ENCODE measurements at places on chromosomes 12 and 14.

DNA sequence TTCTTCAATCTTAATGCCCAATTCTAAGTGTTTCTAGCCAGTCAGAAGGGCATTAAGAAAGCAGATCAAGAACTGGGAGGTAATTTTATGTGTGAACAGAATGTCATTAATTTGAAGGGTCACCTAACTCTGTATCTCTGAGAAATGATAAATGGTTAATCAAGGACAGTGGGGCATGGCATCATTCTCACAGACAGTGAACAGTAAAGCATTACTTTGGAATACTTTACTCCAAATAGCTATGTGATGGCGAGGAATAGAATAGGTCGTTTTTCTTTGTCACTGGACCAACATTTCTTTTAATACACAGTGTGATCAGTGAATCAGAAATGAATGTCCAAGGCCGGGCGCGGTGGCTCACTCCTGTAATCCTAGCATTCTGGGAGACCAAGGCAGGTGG, 166.1 kb upstream of the KRR1 start:
- H3K36me3 ChIP-seq: no peaks in the 10 kb centered on the region
- H3K4me3 ChIP-seq: no peak overlapping the region
- H3K4me1 ChIP-seq: no peaks in the 10 kb centered on the region
- H3K27me3 ChIP-seq: no peaks in the 10 kb centered on the region
- no peak overlapping the region for H3K27ac ChIP-seq
- no peak for DNase-seq

DNA sequence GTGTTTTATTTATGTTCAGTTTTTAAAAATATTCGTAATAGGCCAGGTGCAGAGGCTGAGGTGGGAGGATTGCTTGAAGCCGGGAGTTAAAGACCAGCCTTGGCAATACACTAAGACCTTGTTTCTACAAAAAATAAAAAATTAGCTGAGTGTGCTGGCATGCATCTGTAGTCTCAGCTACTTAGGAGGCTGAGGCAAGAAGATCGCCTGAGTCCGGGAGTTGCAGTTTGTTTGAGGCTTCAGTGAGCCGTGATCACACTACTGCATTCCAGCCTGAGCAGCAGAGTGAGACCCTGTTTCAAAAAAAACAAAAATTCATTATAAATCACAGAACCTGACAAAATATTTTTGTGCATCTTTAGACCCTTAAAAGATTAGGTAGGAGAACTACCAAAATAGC, 240.1 kb upstream of the ARHGAP5 start:
- H3K4me3 ChIP-seq: no peak overlapping the region
- H3K27me3 ChIP-seq: no peaks in the 10 kb centered on the region
- no peak overlapping the region for H3K27ac ChIP-seq
- DNase-seq: no peak

DNA sequence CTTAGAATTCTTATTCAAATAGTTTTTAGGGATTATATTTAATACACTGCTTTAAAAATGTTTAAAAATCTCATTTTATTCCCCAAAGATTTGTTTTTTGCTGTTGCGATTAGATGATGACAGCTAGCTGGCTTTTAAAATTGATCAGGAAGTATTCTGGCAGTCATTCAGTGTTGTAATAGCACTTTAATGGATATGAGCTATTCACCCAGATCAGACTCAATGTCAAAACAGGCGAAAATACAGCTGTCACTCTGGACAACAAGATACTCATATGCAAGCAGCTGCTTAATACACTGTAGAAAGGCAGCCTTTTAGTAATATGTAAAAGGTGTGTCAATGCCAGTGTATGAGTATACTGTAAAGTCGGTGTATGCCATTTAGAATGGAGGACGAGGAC, 91.7 kb downstream of the NPAS3 start:
- H3K4me3 ChIP-seq: no peak overlapping the region
- no peaks in the 10 kb centered on the region for H3K4me1 ChIP-seq
- no peaks in the 10 kb centered on the region for H3K36me3 ChIP-seq
- H3K27ac ChIP-seq: no peak overlapping the region
- H3K27me3 ChIP-seq: no peaks in the 10 kb centered on the region

- DNase-seq: no peak
- no peak overlapping the region for H3K27ac ChIP-seq
- peaks cover 24% of the 10 kb centered on the region for H3K36me3 ChIP-seq
- no peaks in the 10 kb centered on the region for H3K27me3 ChIP-seq
- no peak overlapping the region for H3K4me3 ChIP-seq
Observed at GRCh38 chr12:45425426-45425825, 209.5 kb downstream of the ANO6 start.

DNA sequence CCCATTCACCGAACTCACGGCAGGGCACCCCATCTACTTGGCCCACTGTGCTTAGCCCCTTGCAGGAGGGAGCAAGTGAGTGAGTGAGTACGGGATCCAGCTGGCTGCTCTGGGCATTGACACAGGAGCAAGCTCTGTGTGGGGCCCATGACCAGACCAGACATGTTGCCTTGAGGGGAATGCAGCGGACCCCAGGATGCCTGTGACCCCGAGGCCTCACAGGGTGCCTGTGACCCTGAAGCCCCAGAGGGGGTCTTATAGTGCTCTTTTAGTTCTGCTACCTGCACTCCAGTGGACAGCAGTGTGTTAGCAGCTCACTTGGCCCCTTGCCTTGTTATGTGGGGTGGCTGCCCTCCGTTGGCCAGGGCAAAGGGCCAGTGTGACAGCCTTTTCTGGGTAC, 255.8 kb downstream of the ETNK1 start:
- H3K4me3 ChIP-seq: no peak overlapping the region
- H3K27ac ChIP-seq: no peak overlapping the region
- no peaks in the 10 kb centered on the region for H3K36me3 ChIP-seq
- H3K27me3 ChIP-seq: no peaks in the 10 kb centered on the region
- H3K4me1 ChIP-seq: no peaks in the 10 kb centered on the region

DNA sequence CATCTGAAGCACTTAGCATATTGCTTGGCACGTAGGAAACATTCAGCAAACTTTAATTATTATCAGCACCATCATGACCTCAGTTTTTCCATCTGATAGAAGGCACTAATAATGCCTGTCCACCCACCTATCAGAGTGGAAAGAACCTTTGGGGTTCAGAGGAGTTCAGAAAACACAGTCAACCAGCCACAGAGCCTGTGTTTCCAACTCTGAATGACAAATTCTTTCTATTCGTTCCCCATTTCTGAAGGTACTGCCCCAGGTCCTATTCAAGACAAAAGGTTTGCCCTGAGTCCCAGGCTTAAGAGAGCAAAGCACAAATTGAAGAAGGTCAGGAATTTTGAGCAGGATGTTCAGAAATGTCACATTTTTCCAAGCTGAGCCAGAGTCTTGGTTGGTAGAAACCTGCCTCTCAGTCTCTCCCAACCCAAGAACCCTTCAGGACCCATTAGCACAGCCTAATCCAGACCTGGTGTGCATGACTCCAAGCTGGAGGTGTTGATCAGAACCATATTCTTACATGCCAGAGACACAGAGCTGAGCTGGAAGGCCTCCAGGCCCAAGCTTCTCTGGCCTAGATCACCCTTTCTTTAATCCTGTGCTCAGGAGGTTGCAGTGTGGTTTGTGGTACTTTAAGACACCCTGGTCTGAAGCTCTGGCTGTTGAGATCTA, 114.4 kb downstream of the TBX5 start:
- H3K27me3 ChIP-seq: no peaks in the 10 kb centered on the region
- no peak overlapping the region for H3K4me3 ChIP-seq
- H3K27ac ChIP-seq: no peak overlapping the region

DNA sequence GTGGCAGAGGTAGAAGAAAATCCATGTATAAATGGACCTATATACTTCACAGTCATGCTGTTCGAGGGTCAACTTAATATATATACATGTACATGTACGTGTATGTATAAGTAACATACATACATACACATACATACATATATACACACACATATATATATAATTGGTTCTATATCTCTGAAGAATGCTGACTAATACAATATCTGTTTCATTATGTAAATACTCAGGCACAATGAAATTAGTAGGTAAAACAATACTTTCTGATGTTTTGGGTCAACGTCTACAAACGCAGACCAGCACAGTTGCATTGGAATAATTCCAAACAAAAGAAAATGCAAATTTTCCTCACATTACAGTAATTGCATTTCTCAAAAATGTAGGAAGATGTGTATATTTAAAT, 202.7 kb upstream of the DAAM1 start:
- no peak overlapping the region for H3K4me3 ChIP-seq
- no peaks in the 10 kb centered on the region for H3K27me3 ChIP-seq
- H3K4me1 ChIP-seq: no peaks in the 10 kb centered on the region
- no peak for DNase-seq

GRCh38 chr14:100619396-100620254, 32.4 kb upstream of the BEGAIN start:
- no peaks in the 10 kb centered on the region for H3K36me3 ChIP-seq
- H3K4me3 ChIP-seq: no peak overlapping the region
- peaks cover 10% of the 10 kb centered on the region for H3K27me3 ChIP-seq
- H3K4me1 ChIP-seq: peaks cover 33% of the 10 kb centered on the region
- DNase-seq: no peak
- no peak overlapping the region for H3K27ac ChIP-seq

DNA sequence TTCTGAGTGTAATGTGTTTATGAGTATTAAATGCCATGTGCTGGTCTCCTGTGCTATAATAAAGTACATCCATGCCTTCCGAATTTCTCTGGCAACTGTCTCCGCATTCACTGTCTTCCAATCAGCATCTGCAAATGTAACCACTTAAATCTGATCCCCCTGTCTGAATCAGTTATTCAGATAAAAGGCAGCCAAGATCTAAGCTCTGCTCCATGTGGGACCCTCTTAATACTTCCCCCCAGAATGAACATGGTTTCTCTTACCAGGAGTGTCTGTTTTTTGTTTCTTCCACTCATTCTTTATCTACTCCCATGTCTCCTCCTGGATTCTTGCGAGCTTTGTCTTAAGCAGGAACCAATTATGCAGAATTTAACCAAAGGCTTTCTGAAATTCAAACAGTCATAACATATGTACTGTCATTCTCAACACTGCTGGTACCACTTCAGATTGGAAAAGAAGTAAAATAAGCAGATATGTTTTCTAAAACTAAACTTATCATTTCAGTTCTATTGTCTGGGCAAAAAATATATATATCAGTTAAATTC, 996.7 kb upstream of the FLRT2 start:
- H3K36me3 ChIP-seq: no peaks in the 10 kb centered on the region
- no peak overlapping the region for H3K27ac ChIP-seq
- no peak overlapping the region for H3K4me3 ChIP-seq
- no peaks in the 10 kb centered on the region for H3K4me1 ChIP-seq
- H3K27me3 ChIP-seq: no peaks in the 10 kb centered on the region
- no peak for DNase-seq

DNA sequence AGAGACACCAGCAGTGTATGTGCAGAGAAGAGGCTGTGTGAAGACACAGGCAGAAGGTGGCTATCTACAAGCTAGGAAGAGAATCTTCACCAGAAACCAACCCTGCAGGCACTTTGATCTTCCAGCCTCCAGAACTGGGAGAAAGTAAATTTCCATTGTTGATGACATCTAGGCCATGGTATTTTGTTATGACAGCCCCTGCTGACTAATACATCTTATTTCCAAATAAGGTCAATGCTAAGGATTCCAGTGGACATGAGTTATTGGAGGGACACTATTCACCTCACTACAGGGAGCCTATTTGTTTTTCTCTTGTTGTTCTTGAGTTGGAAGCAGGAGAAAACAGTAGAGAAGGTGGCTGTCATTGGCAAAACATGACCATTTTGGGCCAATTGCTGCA, 88.5 kb upstream of the RIN3 start:
- no peak for DNase-seq
- no peak overlapping the region for H3K27ac ChIP-seq
- peaks cover 4% of the 10 kb centered on the region for H3K4me1 ChIP-seq
- H3K27me3 ChIP-seq: no peaks in the 10 kb centered on the region

- H3K36me3 ChIP-seq: no peaks in the 10 kb centered on the region
- H3K4me3 ChIP-seq: no peak overlapping the region
- DNase-seq: no peak
- peaks cover 4% of the 10 kb centered on the region for H3K4me1 ChIP-seq
- no peaks in the 10 kb centered on the region for H3K27me3 ChIP-seq
Observed at GRCh38 chr12:46554460-46554859, 181.9 kb upstream of the SLC38A2 start.

- H3K27me3 ChIP-seq: no peaks in the 10 kb centered on the region
- DNase-seq: no peak
- H3K27ac ChIP-seq: no peak overlapping the region
- no peak overlapping the region for H3K4me3 ChIP-seq
Observed at GRCh38 chr14:38079268-38079667, 128.4 kb upstream of the SSTR1 start.

DNA sequence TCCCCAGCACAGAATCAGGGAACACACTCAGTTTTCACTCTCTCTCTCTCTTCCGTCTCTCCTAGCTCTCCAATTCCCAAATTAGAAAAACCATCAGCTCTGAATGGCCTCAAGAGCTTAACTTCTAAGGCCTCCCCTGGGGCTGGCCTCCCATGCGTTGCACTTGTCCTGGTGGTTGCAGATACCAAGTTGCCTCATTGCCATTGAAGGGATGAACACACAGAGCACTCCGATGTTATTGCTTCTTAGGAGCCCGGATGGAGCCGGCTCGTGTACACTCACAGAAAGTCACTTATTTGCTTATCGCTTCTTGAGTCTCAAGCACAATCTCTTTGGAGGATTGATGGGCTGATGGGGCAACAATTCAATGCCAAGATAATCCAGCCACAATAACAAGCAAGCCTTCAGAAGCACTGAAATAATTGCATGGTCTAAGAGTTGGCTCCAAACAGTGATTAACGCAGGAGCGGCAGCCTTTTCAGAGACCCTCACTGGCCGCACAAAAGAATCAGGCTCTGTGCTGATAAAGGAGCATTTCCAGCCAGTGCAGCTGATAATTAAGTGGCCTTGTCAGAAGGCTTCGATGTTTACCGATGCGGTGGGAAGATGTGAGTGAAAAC, 175.8 kb upstream of the TMEM132C start:
- no peak overlapping the region for H3K27ac ChIP-seq
- no peak for DNase-seq
- H3K4me3 ChIP-seq: no peak overlapping the region
- H3K36me3 ChIP-seq: no peaks in the 10 kb centered on the region

DNA sequence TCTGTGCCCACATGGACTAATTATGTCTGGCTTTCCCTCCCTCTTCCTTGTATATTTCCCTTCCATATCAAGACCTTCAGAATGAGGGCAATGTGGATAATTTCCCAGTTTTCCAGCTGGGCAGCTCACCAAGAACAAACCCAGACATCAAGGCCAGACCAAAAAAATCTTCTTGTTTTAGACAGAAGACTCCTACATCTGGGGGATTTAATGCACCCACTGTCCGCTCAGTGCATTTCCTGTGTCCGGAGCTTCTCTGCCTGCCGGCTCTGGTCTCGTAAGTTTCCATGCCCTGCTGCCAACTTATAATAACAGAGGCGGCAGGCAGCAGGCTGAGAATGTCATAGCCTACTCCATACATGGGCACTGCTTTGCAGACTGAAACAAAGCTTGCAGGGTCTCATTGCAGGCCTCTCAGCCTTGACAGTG, 207.2 kb upstream of the BCL2L14 start:
- no peak for DNase-seq
- no peak overlapping the region for H3K4me3 ChIP-seq
- no peaks in the 10 kb centered on the region for H3K27me3 ChIP-seq

DNA sequence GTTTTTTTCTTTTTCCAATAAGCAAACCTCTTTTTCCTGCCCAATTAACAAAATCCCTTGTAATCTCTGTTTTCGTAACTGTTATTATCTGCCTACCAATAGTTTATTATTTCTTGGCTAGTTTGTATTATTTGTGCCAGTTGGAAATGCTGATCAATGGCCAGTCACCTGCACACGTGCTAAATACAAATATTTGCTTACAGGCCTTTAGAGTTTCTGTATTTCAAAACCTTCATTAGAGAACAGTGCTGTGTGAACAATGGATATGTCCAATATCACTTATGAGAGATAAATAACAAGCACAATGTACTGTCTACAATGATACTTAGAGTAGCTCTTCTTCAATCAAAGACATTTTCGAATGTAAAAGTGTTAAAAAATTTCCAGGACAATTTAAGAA, 10.8 kb upstream of the DYRK2 start:
- no peaks in the 10 kb centered on the region for H3K36me3 ChIP-seq
- no peak overlapping the region for H3K27ac ChIP-seq
- H3K4me3 ChIP-seq: no peak overlapping the region
